COR-L47 (cell line): ENCODE measurements at places on chromosomes 12 and 14.

DNA sequence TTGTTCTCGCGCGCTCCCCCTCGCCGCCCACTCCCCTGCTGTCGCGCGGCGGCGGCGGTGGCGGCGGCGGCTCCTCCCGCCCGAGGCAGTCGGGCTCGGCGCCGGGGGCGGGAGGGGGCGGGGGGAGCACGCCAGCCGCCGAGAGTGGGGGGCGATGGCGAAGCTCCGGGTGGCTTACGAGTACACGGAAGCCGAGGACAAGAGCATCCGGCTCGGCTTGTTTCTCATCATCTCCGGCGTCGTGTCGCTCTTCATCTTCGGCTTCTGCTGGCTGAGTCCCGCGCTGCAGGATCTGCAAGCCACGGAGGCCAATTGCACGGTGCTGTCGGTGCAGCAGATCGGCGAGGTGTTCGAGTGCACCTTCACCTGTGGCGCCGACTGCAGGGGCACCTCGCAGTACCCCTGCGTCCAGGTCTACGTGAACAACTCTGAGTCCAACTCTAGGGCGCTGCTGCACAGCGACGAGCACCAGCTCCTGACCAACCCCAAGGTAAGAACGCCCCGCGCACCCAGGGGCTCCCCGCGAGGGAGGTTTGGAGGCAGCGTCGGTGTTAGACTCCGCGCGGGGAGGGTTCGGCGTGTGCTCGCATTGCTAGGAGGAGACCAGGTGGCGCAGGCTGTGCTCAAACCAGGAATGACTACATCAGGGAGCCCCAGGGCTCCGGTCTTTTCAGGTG is 629 bp downstream of the KCNMB4 start:
- peak; percentile 68 for DNase-seq

GRCh38 chr12:57157588-57158173 is 10.3 kb upstream of the LRP1-AS start:
- no peak for DNase-seq

DNA sequence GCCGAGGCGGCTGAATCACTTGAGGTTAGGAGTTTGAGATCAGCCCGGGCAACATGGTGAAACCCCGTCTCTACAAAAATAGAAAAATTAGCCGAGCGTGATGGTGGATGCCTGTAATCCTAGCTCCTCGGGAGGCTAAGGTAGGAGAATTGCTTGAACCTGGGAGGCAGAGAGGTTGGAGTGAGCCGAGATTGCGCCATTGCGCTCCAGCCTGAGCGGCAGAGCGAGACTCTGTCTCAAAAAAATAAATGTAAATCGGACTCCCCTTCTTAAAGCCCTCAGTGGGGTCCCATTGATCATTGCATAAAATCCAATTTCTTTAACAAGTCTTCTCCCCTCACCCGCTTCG is 908 bp downstream of the TDP1 start:
- DNase-seq, result no peak

DNA sequence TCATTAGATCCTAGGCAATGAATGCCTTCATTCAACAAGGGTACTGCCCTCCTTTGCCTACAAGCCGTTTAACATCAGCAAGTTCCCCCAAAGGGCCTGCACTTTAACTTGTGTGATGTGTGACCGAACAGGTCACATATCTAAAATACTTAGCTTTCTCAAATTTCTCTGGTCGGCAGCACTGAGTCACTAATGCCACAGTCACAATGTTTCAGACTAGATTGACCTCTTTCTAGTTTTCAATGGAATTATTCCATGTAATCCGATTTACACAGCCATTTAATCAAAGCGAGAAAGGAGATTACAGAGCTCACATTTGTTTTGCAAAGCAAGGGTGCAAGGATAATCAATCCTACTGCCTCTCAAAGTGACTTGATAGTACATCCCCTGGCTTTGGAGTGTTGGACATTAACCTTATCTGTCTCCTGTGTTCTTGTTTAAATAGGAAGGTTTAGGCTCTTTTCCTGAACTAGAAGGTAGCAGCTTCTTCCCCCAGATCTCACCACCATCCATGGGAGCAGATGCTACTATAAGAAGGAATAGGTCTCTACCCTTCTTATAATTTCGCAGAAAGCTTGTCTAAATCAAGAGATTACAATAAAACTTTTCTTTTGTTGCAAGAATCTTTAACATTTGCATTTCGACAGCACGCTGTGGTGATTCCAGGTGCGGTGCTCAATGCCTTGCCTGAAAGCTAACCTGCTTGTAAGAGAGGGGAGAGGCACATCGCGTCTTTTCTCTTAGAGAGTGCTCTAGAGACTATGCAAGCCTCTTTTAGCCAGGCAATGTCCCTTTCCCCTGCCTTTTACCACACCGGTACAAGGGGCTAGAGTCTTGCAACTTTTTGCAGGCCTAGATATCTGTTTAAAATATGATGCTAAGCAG is 1.8 kb downstream of the KITLG start:
- DNase-seq, result peak; percentile 55

- DNase-seq, result no peak
These were observed 3.8 kb downstream of the NCKAP5L start for GRCh38 chr12:49824416-49824815.

- DNase-seq, result no peak
These were observed 13.9 kb upstream of the STAB2 start for GRCh38 chr12:103573185-103573584.

DNA sequence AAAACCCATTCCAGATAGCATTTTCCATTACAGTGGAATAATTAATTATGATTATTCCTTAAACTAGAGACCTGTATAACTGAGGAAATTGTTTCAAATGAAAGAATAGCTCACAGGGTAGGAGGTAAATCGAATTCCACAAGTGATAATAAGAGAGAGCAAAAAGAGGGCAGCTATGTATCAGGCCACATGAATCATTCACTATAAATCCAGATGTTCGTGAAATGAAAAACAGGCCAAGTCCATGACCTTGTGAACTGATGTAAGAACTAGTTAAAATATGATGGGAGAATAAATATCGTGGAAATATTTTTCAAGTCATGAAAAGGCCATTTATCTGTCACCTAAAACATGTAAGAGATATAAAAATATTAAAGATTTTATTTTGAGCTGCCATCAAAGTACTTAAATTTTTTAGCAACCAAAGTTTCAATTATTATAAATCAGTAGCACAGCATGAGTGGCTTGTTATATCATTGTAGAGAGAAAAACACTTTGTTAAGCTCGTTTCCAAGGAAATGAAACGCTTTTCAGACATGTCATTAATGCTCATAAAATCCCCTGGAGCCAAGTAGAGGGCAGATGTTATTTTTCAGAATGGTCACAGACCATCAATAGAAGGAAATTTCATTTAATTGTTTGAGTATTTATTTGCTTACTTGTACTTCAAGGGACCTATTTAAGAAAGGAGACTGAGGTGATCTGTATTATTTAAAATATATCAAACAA is 120.6 kb upstream of the CDKN3 start:
- DNase-seq, result no peak

- DNase-seq, result no peak
These were observed 180.4 kb downstream of the KIF26A start for GRCh38 chr14:104318558-104319490.

GRCh38 chr12:131642101-131642540 is 68.8 kb upstream of the SFSWAP start:
- no peak for DNase-seq

GRCh38 chr14:79555429-79555828 is 655.9 kb downstream of the DIO2 start:
- DNase-seq, result no peak

DNA sequence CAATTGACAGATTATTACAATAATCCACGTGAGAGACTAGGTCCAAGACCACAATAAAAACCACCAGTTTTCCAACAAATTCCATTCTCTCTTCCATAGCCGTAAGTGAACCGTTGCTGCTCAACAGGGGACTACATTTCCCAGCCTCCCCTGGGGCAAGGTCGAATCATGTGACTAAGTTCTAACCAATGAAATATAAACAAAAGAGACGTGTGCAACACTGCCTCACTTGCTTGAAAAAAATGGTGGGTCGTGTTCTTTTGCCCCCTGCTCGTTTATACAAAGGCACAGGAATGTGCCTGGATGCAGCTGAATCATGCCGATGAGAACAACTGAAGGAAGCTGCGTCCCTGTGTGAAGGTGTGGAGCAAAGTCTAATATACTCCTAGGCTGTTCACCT is 51.1 kb downstream of the HSPB8 start:
- no peak for DNase-seq

GRCh38 chr14:95047754-95048153 is 109.6 kb downstream of the DICER1 start:
- DNase-seq, result no peak

- no peak for DNase-seq
These were observed 55.9 kb upstream of the LRRK2 start for GRCh38 chr12:40168868-40169267.

DNA sequence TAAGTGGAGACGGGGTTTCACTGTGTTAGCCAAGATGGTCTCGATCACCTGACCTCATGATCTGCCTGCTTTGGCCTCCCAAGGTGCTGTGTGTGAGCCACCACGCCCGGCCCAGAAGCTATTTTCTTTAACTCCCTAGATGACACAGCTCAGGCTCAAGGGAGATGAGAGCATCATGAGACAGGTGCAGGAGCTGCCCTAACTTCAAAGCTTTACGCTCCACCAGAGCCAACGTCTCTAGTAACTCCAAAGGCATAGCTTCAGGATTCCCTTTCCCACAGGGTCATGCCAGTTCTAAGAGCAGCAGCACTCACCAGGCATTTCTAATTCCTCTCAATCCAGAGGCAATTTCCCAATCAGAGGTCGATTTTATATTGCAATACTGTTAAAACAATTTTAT is 21.0 kb downstream of the NDUFA12 start:
- no peak for DNase-seq

DNA sequence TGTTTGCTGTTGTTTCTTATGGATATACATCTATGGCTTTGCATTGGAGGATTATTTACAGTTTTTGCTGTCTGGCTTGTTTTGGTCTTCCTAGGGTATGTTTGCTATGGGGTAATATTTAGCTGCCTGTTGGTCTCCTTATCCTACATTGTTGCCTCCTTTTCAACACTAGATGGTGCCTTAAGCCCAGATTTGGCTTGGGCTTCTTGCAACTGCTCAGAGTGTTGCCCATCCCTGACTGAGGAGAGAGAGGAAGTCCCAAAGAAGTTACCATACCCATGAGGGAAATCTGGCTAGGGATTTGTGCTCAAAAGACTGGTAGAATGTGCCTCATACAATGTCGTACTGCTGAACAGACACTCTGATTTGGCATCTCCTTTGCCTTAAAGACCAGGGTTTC is 94.6 kb upstream of the MUCL1 start:
- no peak for DNase-seq

DNA sequence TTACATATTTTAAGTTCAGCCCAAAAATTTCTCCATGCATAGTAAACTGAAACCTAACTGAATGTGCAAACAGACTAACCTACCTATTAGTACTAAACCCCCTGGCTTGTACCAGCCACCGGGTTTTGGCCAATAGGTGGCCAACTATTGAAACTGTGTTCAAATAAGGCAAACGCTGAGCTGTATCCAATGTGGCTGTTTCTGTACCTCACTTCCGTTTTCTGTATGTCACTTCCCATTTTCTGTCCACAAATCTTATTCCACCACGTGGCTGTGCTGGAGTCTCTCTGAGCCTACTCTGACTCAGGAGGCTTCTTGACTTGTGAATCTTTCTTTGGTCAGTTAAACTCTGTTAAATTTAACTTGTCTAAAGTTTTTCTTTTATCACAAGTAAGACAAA is 6.0 kb upstream of the FBXO34 start:
- DNase-seq, result no peak

- no peak for DNase-seq
These were observed 77.2 kb upstream of the DUSP6 start for GRCh38 chr12:89429528-89429927.

GRCh38 chr12:87315-87714 is 20.7 kb downstream of the IQSEC3 start:
- no peak for DNase-seq

DNA sequence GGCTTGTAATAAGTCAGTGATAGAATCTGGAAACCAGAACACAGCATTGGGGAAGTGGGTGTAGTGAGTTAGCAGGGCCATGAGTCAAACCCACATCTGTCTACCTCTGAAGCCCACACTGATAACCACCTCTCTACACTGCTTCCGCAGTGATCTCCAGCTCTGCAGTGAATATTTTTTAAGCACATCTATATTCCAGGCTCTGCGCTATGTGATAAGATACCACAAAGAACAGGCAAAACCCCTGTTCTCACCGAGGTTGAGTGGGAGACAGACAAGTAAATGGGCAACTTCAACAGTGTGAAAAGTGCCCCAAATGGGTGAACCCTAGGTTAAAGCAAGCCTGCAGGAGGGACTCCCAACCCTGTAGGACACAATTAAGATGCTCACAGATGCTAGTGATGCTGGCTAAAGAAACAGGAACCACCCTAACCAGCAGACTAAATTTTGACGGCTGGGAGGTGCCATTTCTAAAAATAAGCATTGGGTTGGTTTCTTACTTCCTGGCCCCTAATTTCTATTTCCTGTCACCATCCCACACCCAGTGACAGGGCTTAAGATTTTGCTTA is 375.0 kb downstream of the DPF3 start:
- no peak for DNase-seq

DNA sequence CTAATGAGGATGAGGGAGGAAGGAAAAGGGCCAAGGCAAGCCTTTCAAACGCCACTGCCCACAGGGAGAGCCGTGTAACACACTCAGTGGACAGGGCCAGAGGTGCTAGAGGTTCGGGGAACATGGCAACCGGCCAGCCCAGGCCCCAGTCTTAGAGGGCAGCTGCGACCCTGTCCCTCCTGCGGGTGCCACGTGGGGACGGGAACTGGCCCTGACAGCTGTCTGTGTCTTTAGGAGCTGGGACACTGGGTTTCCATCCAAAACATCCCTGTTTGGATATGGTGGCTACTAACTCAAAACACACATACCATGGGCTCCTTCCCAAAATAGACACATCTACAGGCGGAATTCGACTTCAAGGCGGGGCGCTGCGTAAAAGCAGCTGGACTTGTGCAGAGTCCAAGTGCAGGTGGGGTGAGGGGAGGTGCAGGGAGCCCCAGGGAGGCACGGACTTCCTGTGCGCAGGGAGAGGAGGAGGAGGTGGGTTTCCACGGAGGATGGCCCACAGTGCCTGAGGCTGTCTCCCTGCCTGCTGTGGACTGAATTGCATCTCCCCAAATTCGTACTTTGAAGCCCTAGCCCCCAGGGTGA is 184.7 kb downstream of the PIWIL1 start:
- no peak for DNase-seq

- no peak for DNase-seq
These were observed 8.8 kb upstream of the TEX22 start for GRCh38 chr14:105389534-105389933.

DNA sequence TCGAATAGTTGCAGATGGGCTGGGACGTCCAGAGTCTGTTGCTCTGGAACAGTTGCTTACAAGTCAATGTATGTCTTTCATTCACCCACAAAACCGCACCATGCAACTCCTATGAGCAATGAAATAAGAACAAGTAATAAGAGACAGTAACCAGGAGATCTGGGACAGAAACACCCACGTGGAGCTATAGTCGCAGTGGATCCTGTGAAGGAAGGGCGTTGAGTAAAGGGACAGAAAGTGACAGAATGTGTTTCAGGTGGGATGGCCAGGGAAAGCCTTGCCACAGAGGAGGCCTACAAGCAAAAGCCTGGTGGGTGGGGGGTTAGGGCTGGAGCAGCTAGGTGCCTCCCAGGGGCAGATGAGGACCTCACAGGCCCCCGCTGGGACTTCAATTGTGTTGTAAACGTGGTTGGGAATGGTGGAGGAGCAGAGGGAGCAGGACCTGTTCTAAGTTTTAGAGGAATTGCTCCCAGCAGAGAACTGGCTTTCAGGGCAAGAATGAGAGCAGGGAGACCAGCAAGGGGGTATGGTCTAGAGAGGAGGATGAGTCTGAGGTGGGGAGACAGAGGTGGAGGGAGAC is 86.7 kb upstream of the FZD10 start:
- no peak for DNase-seq
